ENCODE measurements at places on chromosomes 12 and 14. TPM values are rescaled to one million over a fixed set of nuclear protein-coding genes. Genes with fewer than 3 reads are reported as not detected.
A peak's percentile ranks its signal among the peaks of the same experiment; 100 is the strongest.

Gene CD27
- 0.19 TPM for total RNA-seq

Gene CLEC2B
- total RNA-seq = 7.8 TPM

Gene GPR68
- total RNA-seq = 6.5 TPM

Gene CCDC197
- total RNA-seq = not detected

Gene GPRC5A
- total RNA-seq = 1.7 TPM

- peak; percentile 63 for DNase-seq
Measured at GRCh38 chr12:121781998-121782979, 11.2 kb downstream of the RHOF start.

DNA sequence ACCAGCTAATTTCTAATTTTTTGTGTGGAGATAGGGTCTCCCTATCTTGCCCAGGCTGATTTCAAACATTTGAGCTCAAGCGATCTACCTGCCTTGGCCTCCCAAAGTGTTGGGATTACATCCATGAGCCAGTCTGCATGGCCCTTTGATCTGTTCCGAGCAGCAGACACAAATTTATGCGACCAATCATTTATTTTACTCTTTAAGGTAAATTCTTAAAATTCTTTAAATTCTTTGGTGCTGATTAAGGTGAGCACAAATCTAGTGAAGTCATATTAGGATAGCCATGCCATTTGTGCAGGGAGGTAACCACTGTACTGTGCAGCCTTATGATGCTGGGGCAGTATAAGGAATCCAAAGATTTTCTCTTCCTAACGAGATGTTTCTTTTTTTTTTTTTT, 135.7 kb downstream of the SRGAP1 start:
- no peak for DNase-seq

GRCh38 chr14:35398071-35398584, 6.4 kb downstream of the NFKBIA start:
- no peak for DNase-seq

DNA sequence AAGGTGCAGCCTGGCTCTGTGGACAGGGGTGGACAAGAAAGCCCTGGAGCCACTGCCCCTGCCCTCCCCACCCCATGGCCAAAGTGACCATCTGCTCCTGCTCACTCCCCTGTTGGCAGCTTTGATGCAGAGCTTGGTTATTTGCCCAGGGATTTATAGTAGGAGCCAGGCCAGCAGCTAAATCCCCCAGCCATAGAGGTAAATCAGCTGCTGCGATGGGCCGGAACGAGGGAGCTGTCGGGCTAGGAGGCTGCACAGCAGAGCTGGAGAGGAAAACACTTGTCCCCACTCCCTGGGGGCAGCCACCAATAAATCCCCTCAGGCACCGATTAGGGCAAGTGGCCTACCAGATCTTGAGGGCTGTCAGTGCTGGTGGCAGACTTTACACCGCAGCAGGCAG, 26.0 kb downstream of the SMUG1 start:
- no peak for DNase-seq

DNA sequence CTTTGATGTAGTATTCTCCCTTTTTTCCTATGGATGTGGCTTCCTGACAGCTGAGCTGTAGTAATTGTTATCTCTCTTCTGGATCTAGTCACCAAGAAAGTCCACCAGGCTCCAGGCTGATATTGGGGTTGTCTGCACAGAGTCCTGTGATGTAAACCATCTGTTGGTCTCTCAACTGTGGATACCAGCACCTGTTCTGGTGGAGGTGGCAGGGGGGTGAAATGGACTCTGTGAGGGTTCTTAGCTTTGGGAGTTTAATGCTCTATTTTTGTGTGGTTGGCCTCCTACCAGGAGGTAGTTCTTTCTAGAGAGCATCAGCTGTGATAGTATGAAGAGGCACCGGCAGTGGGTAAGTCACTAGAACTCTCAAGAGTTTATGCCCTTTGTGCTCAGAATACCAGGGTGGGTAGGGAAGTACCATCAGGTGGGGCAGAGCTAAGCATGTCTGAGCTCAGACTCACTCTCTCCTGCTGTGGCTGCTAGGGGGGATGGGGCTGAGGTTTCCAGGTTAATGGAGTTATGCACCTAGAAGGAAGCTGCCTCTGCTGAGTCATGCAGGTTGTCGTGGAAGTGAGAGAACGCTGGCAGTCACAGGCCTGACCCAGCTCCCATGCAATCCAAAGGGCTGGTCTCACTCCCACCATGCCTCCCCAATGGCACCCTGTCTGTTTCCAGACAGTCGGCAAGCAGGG, 3.0 kb upstream of the TAS2R14 start:
- no peak for DNase-seq

DNA sequence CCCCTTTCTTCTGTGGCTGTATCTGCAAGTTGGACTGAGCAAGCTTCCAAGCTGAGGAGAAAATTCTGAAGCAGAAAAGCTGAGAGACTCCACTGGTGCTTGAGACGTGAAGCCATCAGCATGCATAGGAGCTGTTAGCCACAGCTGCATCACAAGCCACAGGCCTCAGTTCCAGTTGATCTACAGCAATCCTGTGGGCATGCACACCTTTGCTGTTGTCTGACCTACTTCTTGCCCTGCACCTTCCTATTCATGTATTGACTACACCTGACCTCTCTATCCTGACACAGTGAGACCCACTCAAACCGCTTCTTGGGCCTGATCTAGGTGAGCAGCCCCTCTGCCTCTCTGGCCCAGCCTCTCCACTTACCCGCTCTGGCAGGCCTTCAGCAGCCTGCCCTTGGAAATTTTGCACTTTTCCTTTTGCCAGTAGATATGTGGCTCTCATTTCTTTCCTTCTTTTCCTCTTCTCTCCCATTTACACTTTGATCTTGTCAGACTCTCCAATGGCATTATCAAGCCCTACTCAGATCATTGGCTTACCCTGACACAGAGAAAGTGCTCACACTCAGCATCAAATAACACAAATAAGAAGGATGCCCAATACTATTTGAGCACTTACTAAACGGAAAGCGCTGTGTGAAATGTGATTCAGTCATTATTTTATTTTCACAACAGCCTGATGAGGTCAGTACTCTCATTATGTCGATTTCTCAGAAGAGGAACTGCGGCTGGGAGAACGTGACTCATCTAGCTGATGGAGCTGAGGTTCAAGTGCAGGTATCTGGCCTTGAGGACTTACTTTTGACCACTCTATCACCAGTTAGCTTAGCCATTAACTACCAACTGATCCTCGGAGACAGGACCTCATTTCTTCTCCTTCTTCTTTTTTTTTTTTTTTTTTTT, 21.9 kb upstream of the PTGR2 start:
- peak; percentile 80 for DNase-seq

DNA sequence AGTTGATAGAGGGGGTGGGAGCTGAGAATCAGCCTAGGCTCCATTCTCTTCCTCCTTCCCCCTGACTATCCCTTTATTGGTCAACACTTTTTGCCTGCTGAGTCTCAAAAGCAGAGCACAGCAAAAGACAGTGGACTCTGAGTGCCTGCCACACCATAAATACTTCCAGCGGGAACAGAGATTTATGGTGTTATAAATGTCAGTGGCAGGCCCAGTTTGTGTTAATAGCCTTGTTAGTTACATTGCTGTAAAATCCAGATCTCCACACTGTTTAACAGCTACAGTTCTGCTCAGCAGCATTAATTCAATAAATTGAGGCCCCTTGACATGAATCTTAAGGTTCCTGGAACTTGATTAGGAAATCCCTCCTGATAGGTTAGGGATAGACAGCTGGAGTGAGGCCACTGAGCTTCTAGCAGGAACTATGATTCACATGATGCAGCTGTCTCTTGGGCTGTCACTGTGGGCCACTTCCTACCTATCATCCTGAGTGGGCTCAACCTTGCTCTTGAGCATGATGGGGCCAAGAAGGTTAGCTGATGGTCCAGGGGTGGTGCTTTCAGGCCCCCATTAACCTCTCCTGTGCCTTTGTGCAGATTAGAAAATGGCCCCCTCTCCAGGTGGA, 295.2 kb upstream of the SRRM4 start:
- no peak for DNase-seq

- DNase-seq = no peak
Measured at GRCh38 chr12:56591961-56592360, 38.2 kb downstream of the BAZ2A start.

DNA sequence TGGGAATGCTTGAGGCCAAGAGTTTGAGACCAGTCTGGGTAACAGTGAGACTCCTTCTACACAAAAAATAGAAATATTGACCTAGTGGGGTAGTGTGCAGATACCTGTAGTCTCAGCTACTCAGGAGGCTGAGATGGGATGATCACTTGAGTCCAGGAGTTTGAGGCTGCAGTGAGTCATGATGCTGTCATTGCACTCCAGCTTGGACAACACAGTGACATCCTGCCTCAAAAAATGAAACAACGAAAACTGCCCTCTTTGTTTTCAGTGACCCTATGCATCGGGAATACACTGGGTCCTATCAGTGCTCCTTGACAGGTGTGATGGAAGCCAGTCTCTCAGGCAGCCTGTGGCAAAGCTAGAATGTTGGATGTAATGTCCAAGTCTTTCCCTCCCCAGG, 311.5 kb upstream of the OR4E1 start:
- no peak for DNase-seq
